ENCODE measurements at places on chromosomes 1 and 21. TPM values are rescaled to one million over a fixed set of nuclear protein-coding genes. Genes with fewer than 3 reads are reported as not detected.

CAMK1G gene
- 7.1 TPM for total RNA-seq

SPATA46 gene
- total RNA-seq, result not detected

AMY1C gene
- not detected for total RNA-seq

SSR2 gene
- total RNA-seq, result 633 TPM

GBP3 gene
- total RNA-seq, result 33.8 TPM

ADGRL4 gene
- total RNA-seq, result 1.1 TPM

USF1 gene
- 69.8 TPM for total RNA-seq

Measured in myometrial cell (primary cell).